ENCODE measurements at places on chromosomes 7 and 10.

DNA sequence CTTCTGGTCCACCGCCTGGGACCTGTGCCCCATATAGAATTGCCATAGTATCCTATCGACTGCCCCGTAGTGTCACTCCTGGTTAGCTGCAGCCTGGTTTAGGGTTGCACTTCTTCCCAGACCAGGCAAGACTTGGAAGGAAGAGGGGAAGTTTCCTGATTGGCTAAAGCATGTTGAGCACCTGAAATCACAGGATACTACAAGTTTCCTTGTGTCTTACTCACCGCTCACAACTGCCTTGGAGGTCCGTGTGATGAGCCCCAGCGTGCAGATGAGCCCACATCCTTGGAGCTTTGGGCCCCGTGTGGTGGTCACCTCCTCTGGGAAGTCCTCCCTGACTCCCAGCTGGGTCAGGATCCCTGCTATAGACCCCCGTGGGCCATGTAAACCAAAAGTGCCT lies 73.9 kb upstream of the GTF2I start:
- no peak for DNase-seq

DNA sequence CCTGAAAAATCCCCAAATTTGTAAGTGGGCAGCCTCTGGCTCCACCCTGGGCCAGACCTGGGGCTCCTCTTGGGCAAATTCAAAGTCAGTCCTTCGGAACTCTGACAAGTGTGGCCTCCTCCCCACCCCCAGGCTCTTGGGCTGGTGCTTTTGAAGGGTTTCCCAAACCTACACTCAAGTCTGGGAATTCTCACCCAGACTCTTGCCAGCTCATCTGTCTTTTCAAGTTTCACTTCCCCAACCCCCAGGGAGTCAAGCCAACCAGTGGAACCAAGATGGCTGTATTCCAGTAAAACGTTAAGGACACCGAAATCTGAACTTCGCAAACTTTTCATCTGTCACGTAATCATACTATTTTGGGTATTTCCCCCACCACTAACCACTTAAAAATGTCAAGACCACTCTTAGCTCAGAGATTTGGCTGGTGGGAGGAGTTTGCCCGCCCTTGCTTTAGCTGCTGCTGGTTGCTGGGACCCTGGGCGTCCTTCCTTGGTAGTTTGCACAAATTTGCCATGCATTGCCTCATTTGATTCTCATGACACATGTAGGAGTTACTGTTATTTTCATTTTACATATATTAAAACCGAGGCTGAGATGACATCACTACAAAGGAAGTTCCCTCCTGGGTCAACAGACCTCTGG lies 1.7 kb upstream of the MYO1G start:
- DNase-seq = no peak

DNA sequence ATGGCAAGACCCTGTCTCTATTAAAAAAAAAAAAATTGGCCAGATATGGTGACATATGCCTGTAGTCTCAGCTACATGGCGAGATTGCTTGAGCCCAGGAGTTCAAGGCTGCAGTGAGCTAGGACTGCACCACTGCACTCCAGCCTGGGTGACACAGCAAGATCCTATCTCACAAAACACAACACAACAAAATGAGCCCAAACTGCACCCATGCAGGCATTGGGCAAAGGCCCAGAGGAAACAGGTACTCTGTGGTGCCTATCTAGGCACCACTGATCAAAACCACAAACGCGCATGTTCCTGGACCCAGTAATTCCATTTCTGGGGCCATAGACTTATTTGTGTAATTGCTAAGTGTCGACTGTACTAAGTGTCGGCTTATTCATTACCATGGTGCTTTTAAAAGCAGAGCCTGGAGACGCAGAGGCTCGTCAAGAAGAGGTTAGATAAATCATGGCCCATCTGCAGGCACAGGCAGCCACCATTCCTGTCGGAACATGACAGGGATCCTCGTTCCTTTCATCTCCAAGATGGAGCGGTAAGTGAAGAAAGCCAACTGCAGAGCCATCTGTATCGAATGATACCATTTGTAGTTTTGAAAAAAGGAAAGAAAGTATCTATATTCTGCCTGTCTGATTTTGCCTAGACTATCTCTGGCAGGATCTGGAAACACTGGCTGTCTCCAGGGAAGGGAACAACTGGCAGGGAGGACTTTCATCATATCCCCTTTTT lies 160.4 kb upstream of the RHEB start:
- DNase-seq = no peak

DNA sequence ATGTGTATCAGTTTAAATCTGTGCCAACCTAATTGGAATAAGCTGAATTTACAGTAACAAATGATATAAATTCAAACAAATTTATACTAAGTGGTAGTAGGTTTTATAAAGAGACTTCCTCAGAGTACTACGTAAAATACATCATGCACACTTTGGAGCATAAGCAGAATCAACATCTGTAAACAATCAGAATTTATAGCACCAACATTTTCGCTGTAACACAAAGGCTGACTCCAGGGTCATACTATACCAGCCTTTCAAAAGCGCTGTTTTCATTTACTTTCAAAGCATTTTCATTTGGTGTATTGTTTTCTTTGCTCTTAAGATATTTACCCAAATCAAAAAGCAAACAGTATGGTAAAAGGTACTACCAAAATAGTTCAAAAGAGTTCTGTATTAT lies 29.3 kb upstream of the TMEM168 start:
- DNase-seq = no peak

- no peak for DNase-seq
Measured at GRCh38 chr10:100130831-100131230, 49.2 kb upstream of the CPN1 start.

- DNase-seq = no peak
Measured at GRCh38 chr10:62626079-62626478, 178.4 kb upstream of the ADO start.

GRCh38 chr10:52779541-52780390 lies 7.2 kb upstream of the MBL2 start:
- peak; percentile 78 for DNase-seq

GRCh38 chr10:96512524-96513304 lies 1.0 kb downstream of the TLL2 start:
- DNase-seq = peak; percentile 30

DNA sequence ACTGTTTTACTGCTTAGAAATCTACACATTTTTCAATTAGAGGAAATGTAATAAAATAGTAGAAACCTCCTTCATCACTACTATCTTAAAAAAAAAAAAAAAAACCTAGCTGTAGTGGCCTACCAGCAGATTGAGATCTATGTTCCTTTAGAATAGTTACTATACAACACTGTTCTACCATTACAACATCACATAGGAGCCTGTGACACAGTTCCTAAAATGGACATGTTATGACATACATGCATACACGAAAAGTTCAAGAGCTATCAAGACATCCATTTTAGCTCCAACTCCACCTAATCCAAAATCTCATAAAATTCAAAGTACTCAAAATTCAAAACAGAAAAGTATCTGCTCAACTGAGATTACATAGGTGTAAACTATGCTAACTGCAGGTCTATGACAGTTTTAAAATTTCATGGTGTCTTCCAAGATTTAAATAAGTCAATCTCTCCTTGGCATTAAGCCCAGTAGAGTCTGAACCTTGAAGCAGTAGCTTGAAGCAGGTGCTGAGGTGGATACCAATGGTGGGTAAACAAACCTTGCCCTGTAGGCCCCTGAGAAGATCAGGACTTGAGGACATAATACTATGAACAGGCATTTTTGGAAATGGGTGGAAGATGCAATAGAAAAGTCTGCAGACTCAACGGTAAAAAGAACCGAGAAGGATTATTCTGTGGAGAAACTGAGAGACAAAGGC lies 17.0 kb downstream of the CACUL1 start:
- no peak for DNase-seq

GRCh38 chr7:100167912-100168323 lies 499 bp downstream of the GAL3ST4 start:
- DNase-seq = no peak

DNA sequence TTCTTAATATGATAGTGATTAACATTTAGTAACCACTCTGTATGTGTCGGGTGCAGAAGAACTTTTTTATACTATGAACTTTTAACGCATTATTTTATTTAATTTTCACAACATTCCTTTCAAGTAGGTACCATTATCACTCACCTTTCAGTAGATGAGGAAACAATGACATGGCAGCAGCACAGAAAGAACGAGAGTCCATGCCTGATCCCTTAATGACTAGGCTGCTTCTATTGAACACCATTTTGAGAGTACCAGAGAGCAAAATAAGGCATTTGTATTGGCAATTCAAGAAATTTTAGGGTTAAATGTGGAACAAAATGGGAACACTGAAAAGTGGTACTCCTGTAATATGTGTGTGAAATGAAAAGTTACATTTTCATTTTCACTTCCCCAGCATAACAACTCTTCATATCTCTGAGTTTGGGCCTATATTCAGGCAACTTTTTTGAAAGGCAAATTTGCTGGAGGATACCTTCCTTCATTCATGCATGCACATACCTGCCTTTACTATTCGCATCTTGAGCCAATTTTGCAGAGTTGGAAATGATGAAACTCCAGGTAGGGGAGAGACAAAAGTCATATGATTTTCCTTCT lies 12.8 kb downstream of the LRRN3 start:
- DNase-seq = no peak

DNA sequence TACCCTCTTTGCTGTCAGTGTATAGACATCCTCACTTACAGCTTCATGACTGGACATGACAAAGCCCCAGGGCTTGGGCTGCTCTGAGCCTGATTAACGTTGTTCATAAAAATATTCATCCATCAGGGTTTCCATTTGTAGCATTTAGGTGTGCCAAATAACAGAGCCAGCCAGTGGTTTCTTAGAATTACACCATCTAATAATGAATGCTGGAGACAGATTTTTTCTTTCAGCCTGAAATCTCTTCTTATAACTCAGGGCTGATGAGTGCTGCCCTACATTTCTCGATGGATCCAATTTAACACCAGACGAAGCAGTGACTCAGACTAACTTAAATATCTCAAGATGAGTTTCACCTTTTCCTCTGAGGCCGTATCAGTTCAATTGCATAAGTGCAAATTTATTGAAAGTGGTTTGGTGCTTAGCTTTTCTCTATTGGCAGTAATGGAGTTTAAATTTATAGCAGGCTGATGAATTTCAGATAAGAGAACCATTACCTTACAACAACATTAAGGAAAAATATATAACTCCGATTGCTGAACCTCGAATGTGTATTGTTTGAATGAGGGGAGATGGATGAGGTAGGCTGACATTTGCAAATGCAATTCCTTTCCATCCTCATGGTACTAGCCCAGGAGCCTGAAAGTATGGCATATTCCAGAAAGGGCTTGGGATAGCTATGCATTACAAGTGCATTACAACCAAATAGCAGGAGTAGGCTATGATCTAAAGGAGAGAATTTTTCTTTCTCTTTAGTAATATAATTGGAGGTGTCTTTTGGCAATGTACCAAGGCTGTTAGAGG lies 900.6 kb downstream of the KCNMA1 start:
- DNase-seq = no peak

DNA sequence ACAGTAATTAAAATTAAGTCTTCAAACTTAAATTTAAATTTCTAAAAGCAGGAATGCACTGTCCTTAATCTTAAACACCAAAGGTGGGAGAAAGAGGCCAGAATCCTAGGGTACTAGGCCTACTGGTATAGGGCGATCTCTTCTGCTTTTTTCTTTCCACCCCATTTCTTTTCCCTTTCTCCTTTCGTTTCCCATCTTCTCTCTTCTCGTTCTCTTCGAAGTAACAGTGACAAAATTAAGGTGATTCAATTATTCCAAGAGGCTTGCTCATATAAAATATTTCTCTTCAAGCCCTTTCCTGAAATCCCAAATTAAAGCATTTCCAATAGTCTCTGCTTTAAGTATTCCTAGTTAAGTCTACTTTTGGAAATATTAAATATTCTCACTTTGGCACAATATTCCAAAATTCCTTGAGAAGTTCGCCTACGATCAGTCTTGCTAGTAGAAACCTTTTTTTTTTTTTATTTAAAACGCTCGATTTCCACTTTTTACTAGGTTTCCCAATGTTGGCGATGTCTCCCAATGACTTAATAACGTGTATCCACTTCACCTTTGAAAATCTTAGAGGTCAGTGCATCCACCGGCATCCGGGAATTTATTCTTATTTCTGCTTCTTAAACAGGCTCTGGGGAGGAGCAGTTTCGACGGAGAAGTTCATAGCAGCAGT lies 765 bp upstream of the LCOR start:
- DNase-seq = no peak

GRCh38 chr7:102270178-102270887 lies 16.3 kb upstream of the SH2B2 start:
- DNase-seq = no peak

- no peak for DNase-seq
Measured at GRCh38 chr10:32112055-32112454, 55.8 kb upstream of the KIF5B start.

DNA sequence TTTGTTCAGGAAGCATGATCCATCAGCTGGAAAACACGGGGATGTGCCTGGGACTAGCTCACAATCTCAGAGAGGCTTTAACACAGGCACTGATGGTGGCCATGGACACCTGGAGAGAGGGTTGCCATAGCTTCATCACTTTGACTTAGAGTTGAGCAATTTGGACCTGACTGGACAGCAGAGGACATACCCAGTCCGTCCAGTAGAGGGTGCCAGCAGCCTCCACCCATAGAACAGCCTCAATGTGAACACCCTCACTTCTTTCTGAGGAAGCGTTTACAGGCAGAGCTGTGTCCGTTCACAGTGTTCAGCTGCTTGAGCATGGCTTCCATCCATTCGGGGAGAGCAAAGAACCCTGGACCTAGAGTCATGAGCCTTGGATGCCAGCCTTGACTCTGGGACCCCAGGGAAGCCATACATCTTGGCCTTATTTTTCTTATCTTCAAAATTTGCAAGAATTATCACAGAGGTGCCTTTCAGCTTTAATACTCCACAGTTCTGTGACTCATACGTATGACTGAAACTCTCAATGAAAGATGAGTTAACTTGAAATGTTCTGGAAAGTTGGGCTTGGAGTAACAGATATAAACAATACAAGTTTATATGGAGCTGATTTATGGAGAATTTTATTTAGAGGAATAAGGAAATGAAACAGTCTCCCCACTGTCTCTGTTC lies 302.9 kb upstream of the PODXL start:
- peak; percentile 76 for DNase-seq

GRCh38 chr7:116218051-116218645 lies 7.8 kb downstream of the TES start:
- no peak for DNase-seq

DNA sequence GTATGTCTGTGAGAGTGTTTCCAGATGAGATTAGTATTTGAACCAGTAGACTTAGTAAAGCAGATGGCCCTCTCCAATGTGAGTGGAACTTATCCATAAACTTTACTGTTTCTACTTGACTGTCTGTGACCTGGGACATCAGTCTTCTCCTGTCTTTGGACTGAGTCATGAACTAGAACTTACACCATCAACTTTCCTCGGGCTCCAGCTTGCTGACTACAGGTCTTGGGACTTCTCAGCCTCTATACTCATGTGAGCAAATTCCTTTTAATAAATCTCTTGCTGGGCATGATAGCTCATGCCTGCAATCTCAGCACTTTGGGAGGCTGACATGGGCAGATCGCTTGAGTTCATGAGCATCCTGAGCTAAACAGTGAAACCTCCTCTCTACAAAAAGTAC lies 25.7 kb upstream of the WAPL start:
- no peak for DNase-seq

Measured in HuH-7 (cell line).